ENCODE measurements at places on chromosomes 5 and 9. TPM values are rescaled to one million over a fixed set of nuclear protein-coding genes. Genes with fewer than 3 reads are reported as not detected.

Gene SLC26A2
- 5.9 TPM for total RNA-seq

DNA sequence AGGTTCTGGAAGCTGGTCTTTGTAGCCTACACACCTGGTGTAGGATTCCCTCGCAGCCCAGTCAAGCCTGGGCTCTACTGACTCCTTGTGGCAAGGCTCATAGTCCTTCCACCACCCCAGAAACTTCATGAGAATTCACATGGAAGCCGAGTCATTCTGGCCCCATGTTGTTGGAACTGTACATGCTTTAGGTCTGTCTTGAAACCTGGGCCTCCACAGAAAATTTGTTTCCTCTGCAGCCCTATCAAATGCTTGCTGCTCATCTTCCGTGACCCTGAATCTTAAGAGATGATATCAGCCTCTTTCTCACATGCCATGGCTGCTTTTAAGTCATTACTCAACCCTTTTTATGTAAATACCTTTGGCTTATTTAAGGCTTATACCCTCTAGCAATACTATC lies 113.4 kb upstream of the GRHPR start:
- no peaks in the 10 kb centered on the region for H3K27me3 ChIP-seq
- H3K4me3 ChIP-seq, result no peak overlapping the region
- no peaks in the 10 kb centered on the region for H3K4me1 ChIP-seq
- peak; percentile 52 for DNase-seq
- H3K36me3 ChIP-seq, result no peaks in the 10 kb centered on the region

- no peaks in the 10 kb centered on the region for H3K4me1 ChIP-seq
- H3K27me3 ChIP-seq, result no peaks in the 10 kb centered on the region
- no peaks in the 10 kb centered on the region for H3K36me3 ChIP-seq
- no peak overlapping the region for H3K4me3 ChIP-seq
- no peak overlapping the region for H3K27ac ChIP-seq
Measured at GRCh38 chr5:146005723-146006122, 69.3 kb downstream of the SH3RF2 start.

GRCh38 chr5:103445426-103446035 lies 117.1 kb downstream of the NUDT12 start:
- no peak overlapping the region for H3K4me3 ChIP-seq
- peaks cover 6% of the 10 kb centered on the region for H3K4me1 ChIP-seq
- H3K27ac ChIP-seq, result no peak overlapping the region
- no peaks in the 10 kb centered on the region for H3K27me3 ChIP-seq
- no peak for DNase-seq

- no peaks in the 10 kb centered on the region for H3K4me1 ChIP-seq
- H3K27me3 ChIP-seq, result no peaks in the 10 kb centered on the region
- no peak overlapping the region for H3K4me3 ChIP-seq
- H3K27ac ChIP-seq, result no peak overlapping the region
Measured at GRCh38 chr9:133876836-133877235, 115.3 kb downstream of the VAV2 start.

Gene TPD52L3
- not detected for total RNA-seq

Gene DNAJB5
- total RNA-seq, result 38.9 TPM

DNA sequence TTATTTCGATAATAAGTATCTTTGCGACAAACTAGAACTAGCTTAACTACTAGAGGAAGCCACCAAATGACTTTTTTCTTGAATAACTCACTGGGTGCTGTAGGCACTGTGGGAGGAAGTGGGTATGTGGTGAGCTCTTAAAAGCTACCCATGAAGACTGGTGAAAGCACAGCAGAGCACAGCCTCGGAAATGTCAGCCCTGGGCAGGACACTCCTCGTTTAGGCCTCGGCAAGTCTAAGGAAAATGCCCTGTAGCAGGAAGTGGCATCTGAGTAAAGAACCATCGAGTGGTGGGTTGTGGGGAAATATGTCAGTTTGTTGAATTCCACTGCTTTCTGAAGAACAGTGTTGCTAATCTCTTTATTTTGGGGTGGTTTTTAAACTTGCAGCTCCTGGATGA lies 44.0 kb upstream of the NCS1 start:
- H3K27ac ChIP-seq, result no peak overlapping the region
- no peak overlapping the region for H3K4me3 ChIP-seq
- no peaks in the 10 kb centered on the region for H3K4me1 ChIP-seq
- DNase-seq, result no peak
- no peaks in the 10 kb centered on the region for H3K27me3 ChIP-seq

DNA sequence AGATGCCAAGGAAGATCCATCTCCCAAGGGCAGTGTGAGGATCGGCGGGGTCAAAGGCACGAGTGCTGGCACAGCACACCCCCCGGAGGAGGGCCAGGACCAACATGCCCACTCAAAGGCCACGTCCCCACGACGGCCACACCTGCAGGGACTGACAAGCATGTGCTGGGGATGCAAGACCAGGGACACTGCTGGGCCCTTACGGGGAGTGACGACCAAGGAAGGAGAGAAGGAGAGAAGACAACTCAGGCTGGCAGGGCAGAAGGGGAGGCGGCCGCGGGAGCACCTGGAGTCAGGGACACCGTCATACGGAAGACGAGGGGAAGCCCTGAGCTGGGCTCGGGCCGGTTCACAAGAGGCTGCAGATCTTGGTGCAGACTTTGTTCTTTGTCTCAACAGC lies 10.4 kb downstream of the QSOX2 start:
- no peaks in the 10 kb centered on the region for H3K4me1 ChIP-seq
- no peak for DNase-seq
- no peaks in the 10 kb centered on the region for H3K27me3 ChIP-seq
- H3K4me3 ChIP-seq, result no peak overlapping the region
- H3K27ac ChIP-seq, result no peak overlapping the region

GRCh38 chr5:36272136-36272690 lies 29.5 kb downstream of the RANBP3L start:
- H3K27ac ChIP-seq, result no peak overlapping the region
- H3K36me3 ChIP-seq, result no peaks in the 10 kb centered on the region
- H3K27me3 ChIP-seq, result no peaks in the 10 kb centered on the region
- H3K4me3 ChIP-seq, result no peak overlapping the region
- no peak for DNase-seq
- no peaks in the 10 kb centered on the region for H3K4me1 ChIP-seq

DNA sequence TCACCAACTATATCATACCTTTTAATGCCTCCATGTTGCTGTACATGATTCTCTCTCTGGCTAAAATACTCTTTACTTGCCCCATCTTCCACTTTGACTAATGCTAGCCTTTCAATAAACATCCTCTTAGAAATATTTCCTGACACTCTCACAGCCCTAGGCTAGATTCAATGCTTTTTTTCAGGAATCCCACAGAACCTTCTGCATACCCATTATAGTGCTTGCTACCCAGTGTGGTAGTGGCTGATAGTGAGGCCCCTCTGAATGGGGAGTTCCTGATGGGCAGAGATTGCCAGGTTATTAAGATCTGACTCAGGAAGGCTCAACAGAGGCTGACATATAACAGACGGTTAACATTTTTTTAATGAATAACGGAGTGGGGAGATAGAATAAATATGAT lies 11.6 kb downstream of the SSBP2 start:
- H3K4me3 ChIP-seq, result no peak overlapping the region
- DNase-seq, result no peak
- H3K36me3 ChIP-seq, result no peaks in the 10 kb centered on the region
- H3K27me3 ChIP-seq, result no peaks in the 10 kb centered on the region

- H3K4me1 ChIP-seq, result peaks cover 5% of the 10 kb centered on the region
- no peaks in the 10 kb centered on the region for H3K27me3 ChIP-seq
- H3K36me3 ChIP-seq, result no peaks in the 10 kb centered on the region
- no peak for DNase-seq
- H3K27ac ChIP-seq, result no peak overlapping the region
Measured at GRCh38 chr9:129608561-129609481, 12.1 kb downstream of the C9orf50 start.

- H3K27ac ChIP-seq, result no peak overlapping the region
- no peak for DNase-seq
- no peaks in the 10 kb centered on the region for H3K36me3 ChIP-seq
- H3K4me1 ChIP-seq, result no peaks in the 10 kb centered on the region
- H3K4me3 ChIP-seq, result no peak overlapping the region
Measured at GRCh38 chr9:4417578-4418325, 72.5 kb upstream of the SLC1A1 start.

DNA sequence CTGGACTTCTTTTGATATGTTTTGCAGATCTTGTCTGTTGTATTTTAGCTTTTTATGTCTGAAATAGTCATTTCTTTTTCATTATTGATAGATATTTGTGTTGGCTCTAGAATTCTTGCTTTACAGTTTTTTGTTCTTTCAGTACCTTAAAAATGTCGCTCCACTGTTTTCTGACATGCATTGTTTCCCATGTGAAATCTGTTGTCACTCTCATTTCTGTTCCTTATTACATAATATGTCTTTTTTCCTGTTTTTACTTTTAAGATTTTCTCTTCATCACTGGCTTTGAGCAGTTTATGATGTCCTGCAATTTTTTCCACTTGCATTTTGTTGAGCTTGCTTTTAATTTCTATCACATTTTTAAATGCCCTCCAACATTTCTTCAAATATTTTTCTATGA lies 270.4 kb upstream of the TARS1 start:
- no peaks in the 10 kb centered on the region for H3K4me1 ChIP-seq
- H3K4me3 ChIP-seq, result no peak overlapping the region
- no peaks in the 10 kb centered on the region for H3K27me3 ChIP-seq
- H3K27ac ChIP-seq, result no peak overlapping the region
- H3K36me3 ChIP-seq, result peaks cover 13% of the 10 kb centered on the region

DNA sequence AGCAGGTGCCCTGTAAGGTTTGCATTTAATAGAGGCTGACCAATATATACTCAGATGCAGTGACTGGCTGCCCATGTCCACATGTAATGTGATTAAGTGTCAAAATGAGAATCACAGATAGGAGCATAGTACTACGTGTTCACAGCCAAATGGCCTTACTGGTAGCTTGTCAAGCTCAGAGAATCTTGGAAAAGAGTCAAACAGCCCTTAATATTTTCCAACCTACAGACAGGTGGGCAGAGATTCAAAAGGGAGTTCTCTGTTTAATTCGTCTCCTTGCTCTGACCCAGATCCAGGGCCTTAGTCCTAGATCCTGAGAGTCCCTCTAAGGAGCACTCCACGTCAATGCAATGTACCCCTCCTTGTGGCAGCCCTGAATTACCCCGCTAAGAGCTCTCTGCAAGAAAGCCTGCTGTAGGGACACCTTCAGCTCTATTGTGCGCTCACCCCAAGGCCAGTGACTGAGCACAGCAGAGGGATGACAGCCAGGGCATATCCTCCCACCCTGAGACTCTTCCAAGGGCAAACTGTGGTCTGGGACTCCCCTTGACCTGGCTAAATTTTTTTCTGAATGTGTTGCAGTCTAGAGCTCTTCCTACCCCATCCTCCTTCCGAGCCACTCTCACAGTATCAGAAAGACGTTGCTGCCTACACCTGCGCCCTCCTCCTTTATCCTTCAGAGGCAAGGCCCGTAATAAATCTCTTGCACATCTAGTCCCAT lies 159.2 kb downstream of the SNCAIP start:
- peaks cover 2% of the 10 kb centered on the region for H3K36me3 ChIP-seq
- no peaks in the 10 kb centered on the region for H3K27me3 ChIP-seq
- no peak overlapping the region for H3K4me3 ChIP-seq
- H3K27ac ChIP-seq, result no peak overlapping the region

Gene PROB1
- 3.4 TPM for total RNA-seq

- peaks cover 22% of the 10 kb centered on the region for H3K27me3 ChIP-seq
- no peak overlapping the region for H3K4me3 ChIP-seq
- peaks cover 6% of the 10 kb centered on the region for H3K36me3 ChIP-seq
- H3K4me1 ChIP-seq, result peaks cover 3% of the 10 kb centered on the region
- no peak overlapping the region for H3K27ac ChIP-seq
- no peak for DNase-seq
Measured at GRCh38 chr5:132824426-132824825, 6.0 kb downstream of the SHROOM1 start.

DNA sequence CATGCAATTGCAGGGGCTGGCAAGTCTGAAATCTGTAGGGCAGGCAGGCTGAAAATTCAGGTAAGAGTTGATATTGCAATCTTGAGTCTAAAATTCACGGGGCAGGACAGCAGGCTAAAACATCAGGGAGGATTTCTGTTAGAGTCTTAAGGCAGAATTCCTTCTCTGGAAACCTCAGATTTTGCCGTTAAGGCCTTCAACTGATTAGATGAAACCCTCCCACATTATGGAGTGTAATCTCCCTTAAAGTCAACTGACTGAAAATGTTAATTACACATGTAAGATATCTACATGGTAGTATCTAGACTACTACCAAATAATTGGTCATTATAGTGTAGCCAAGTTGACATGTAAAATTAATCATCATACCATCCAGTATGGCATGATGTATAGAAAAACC lies 3.1 kb upstream of the ZNF169 start:
- DNase-seq, result no peak
- H3K4me3 ChIP-seq, result no peak overlapping the region
- no peak overlapping the region for H3K27ac ChIP-seq
- H3K27me3 ChIP-seq, result no peaks in the 10 kb centered on the region

- H3K4me3 ChIP-seq, result no peak overlapping the region
- H3K27me3 ChIP-seq, result no peaks in the 10 kb centered on the region
- no peaks in the 10 kb centered on the region for H3K36me3 ChIP-seq
- H3K4me1 ChIP-seq, result no peaks in the 10 kb centered on the region
- no peak for DNase-seq
- H3K27ac ChIP-seq, result no peak overlapping the region
Measured at GRCh38 chr9:16180546-16180945, 627.7 kb downstream of the CCDC171 start.

DNA sequence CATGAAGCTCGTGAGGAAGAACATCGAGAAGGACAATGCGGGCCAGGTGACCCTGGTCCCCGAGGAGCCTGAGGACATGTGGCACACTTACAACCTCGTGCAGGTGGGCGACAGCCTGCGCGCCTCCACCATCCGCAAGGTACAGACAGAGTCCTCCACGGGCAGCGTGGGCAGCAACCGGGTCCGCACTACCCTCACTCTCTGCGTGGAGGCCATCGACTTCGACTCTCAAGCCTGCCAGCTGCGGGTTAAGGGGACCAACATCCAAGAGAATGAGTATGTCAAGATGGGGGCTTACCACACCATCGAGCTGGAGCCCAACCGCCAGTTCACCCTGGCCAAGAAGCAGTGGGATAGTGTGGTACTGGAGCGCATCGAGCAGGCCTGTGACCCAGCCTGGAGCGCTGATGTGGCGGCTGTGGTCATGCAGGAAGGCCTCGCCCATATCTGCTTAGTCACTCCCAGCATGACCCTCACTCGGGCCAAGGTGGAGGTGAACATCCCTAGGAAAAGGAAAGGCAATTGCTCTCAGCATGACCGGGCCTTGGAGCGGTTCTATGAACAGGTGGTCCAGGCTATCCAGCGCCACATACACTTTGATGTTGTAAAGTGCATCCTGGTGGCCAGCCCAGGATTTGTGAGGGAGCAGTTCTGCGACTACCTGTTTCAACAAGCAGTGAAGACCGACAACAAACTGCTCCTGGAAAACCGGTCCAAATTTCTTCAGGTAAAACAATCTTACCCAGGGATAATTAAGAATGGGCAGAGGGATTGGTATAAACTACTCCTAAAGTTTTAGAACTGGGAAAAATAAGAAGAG lies 12.9 kb downstream of the ITGA1 start:
- H3K27ac ChIP-seq, result peak overlapping the region; percentile 93
- H3K36me3 ChIP-seq, result peaks cover 6% of the 10 kb centered on the region
- peak; percentile 61 for DNase-seq
- no peaks in the 10 kb centered on the region for H3K27me3 ChIP-seq
- peaks cover 6% of the 10 kb centered on the region for H3K4me1 ChIP-seq

DNA sequence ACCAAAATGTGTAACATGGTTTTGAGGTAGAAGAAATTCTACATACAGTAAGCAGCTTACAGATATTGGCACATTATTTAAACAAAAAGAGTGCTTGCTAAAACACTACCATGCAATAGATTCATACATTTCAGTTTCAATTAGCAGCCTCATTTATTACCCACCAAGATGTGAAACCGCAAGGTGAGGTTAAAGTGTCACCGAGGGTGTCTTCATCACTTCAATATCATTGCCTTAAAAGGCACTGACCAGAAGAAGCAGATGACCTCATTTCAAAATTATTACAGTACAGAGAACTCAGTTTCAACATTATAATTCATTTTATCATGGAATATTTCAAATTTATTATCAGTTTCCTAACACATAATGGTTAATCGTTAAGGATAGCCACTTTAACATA lies 302.2 kb downstream of the ISL1 start:
- no peak for DNase-seq
- H3K4me3 ChIP-seq, result no peak overlapping the region
- no peak overlapping the region for H3K27ac ChIP-seq
- H3K27me3 ChIP-seq, result no peaks in the 10 kb centered on the region
